Calu3 (cell line): ENCODE measurements at places on chromosomes 1 and 21. TPM values are rescaled to one million over a fixed set of nuclear protein-coding genes. Genes with fewer than 3 reads are reported as not detected.

GRCh38 chr1:183872403-183872802 is 67.5 kb downstream of the RGL1 start:
- no peaks in the 10 kb centered on the region for H3K36me3 ChIP-seq
- no peak overlapping the region for H3K4me3 ChIP-seq
- H3K4me1 ChIP-seq = peaks cover 22% of the 10 kb centered on the region

- no peaks in the 10 kb centered on the region for H3K36me3 ChIP-seq
- H3K4me1 ChIP-seq = no peaks in the 10 kb centered on the region
- H3K27ac ChIP-seq = no peak overlapping the region
- H3K4me3 ChIP-seq = no peak overlapping the region
- DNase-seq = no peak
Measured at GRCh38 chr1:18999359-18999758, 42.9 kb upstream of the IFFO2 start.

DNA sequence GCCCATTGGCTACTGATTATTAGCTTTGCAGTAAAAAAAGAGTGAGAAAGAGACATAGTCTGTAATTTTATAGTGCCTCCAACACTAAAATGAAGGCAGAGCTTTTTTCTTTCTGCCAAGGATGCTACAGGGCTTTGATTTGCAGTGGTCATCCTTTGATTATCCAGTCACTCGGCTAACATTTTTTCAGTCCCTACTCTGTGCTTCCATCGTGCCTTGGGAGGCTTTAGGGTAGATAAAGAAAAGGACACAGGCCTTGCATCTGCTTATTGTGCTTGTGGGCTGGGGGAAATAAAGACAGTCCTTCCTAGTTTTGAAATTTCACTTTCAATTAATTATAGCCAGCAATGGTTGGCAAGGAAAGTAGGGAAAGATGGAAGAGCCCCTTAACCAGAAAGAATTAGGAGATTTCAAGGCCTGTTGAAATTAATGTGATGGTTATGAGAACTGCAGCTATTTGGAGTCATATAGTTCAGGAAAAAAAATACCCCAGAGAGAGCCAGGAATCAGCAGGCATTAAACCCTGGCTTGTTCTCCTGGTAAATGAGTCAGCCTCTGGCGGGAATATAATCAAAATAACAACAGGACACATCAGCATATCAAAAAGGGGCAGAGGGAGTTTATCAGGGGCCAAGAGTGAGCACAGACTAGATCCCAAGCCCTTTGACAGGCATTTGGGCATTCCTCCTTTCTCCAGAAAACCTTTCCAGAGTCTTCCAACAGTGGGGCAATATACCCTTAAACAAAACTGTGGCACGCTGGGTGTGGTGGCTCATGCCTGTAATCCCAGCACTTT is 27.4 kb downstream of the CACHD1 start:
- H3K36me3 ChIP-seq = no peaks in the 10 kb centered on the region
- H3K4me3 ChIP-seq = no peak overlapping the region
- no peak overlapping the region for H3K27ac ChIP-seq
- H3K27me3 ChIP-seq = no peaks in the 10 kb centered on the region

- peak within 1 kb of the TSS; percentile 78 for H3K4me3 ChIP-seq
- peaks cover 26% of the 10 kb centered on the region for H3K36me3 ChIP-seq
- H3K4me1 ChIP-seq = peaks cover 9% of the 10 kb centered on the region
- peak within 1 kb of the TSS; percentile 60 for H3K27ac ChIP-seq
- H3K27me3 ChIP-seq = peaks cover 70% of the 10 kb centered on the region
- peak; percentile 56 for DNase-seq
Measured at GRCh38 chr1:220527908-220528678, at the start of gene MARK1. TSS of gene MARK1 (plus strand) at chr1:220528136. CDS start at chr1:220528823, 687 bp downstream.

GRCh38 chr1:186985889-186986491 is 157.2 kb downstream of the PLA2G4A start:
- DNase-seq = peak; percentile 35
- no peak overlapping the region for H3K4me3 ChIP-seq
- H3K36me3 ChIP-seq = no peaks in the 10 kb centered on the region
- peaks cover 19% of the 10 kb centered on the region for H3K4me1 ChIP-seq

GRCh38 chr1:152179566-152179965 is 20.5 kb upstream of the RPTN start:
- DNase-seq = no peak
- no peak overlapping the region for H3K4me3 ChIP-seq
- H3K27me3 ChIP-seq = peaks cover 40% of the 10 kb centered on the region
- H3K4me1 ChIP-seq = no peaks in the 10 kb centered on the region
- H3K36me3 ChIP-seq = no peaks in the 10 kb centered on the region

GRCh38 chr21:45892156-45892915 is 89.2 kb upstream of the COL6A1 start:
- H3K4me1 ChIP-seq = no peaks in the 10 kb centered on the region
- no peak for DNase-seq
- no peaks in the 10 kb centered on the region for H3K36me3 ChIP-seq
- peaks cover 49% of the 10 kb centered on the region for H3K27me3 ChIP-seq
- no peak overlapping the region for H3K27ac ChIP-seq

- H3K27ac ChIP-seq = no peak overlapping the region
- no peak for DNase-seq
- no peaks in the 10 kb centered on the region for H3K36me3 ChIP-seq
Measured at GRCh38 chr1:65247419-65248359, 61.7 kb upstream of the DNAJC6 start.

- no peaks in the 10 kb centered on the region for H3K4me1 ChIP-seq
- DNase-seq = no peak
- H3K27me3 ChIP-seq = peaks cover 87% of the 10 kb centered on the region
- no peak overlapping the region for H3K27ac ChIP-seq
- H3K36me3 ChIP-seq = no peaks in the 10 kb centered on the region
- no peak overlapping the region for H3K4me3 ChIP-seq
Measured at GRCh38 chr1:179803104-179803503, 60.0 kb downstream of the FAM163A start.

DNA sequence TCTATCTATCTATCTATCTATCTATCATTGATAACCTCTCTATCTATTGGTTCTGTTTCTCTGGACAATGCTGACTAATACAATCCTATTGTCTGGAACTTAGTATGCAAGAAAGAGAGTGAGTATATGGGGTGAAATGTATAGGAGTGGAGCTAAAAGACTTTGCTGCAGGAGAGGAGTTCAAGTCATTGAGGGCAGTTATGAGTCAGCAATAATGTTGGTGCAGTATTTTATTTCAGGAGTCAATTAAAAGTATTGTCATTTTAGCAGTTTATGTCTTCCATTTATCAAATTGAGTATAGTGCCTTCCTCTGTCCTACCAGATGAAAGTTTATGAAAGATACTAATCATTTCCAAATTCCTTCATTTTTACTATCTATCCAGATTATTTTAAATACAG is 55.8 kb downstream of the MAP3K7CL start:
- no peaks in the 10 kb centered on the region for H3K27me3 ChIP-seq
- DNase-seq = no peak
- H3K27ac ChIP-seq = no peak overlapping the region
- peaks cover 13% of the 10 kb centered on the region for H3K36me3 ChIP-seq
- no peak overlapping the region for H3K4me3 ChIP-seq

DNA sequence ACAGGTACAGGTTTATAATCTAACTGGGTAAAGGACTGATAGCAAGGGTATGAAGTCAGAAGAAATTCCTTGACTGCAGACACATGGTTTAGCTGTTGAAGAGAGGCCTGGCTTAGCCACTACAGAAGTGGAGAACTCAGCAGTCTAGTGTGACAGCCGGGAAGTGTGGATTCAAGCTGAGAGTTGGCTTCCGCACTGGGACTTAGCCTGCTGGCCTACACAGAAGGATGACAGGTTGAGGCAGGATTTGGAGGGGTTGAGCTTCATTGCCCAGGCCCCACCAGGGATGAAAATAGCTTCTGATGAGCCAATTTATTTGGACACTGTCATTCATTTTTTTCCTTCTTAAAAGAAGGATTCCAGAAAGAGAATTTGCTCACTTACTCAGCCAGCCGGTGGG is 284.4 kb downstream of the PCP4 start:
- no peak overlapping the region for H3K27ac ChIP-seq
- DNase-seq = no peak
- H3K4me1 ChIP-seq = no peaks in the 10 kb centered on the region
- H3K4me3 ChIP-seq = no peak overlapping the region
- H3K36me3 ChIP-seq = no peaks in the 10 kb centered on the region

GRCh38 chr1:48089356-48089891 is 92.2 kb upstream of the TRABD2B start:
- peaks cover 14% of the 10 kb centered on the region for H3K4me1 ChIP-seq
- H3K27ac ChIP-seq = no peak overlapping the region
- peaks cover 44% of the 10 kb centered on the region for H3K27me3 ChIP-seq

- no peaks in the 10 kb centered on the region for H3K4me1 ChIP-seq
- no peak overlapping the region for H3K27ac ChIP-seq
- peaks cover 68% of the 10 kb centered on the region for H3K27me3 ChIP-seq
- H3K36me3 ChIP-seq = no peaks in the 10 kb centered on the region
- H3K4me3 ChIP-seq = no peak overlapping the region
Measured at GRCh38 chr1:34639701-34640100, 115.1 kb upstream of the GJB5 start.

- H3K27ac ChIP-seq = no peak overlapping the region
- H3K36me3 ChIP-seq = no peaks in the 10 kb centered on the region
- H3K27me3 ChIP-seq = peaks cover 86% of the 10 kb centered on the region
- no peak overlapping the region for H3K4me3 ChIP-seq
Measured at GRCh38 chr1:53572815-53573173, 113.6 kb downstream of the DMRTB1 start.

GRCh38 chr1:9473032-9473807 is 66.0 kb upstream of the SLC25A33 start:
- DNase-seq = peak; percentile 10
- no peaks in the 10 kb centered on the region for H3K36me3 ChIP-seq
- H3K4me3 ChIP-seq = no peak overlapping the region
- peaks cover 52% of the 10 kb centered on the region for H3K27me3 ChIP-seq
- H3K4me1 ChIP-seq = no peaks in the 10 kb centered on the region

GRCh38 chr1:112722601-112723510 is 7.7 kb upstream of the PPM1J start:
- H3K27me3 ChIP-seq = peaks cover 41% of the 10 kb centered on the region
- no peak overlapping the region for H3K27ac ChIP-seq
- no peak for DNase-seq
- no peaks in the 10 kb centered on the region for H3K36me3 ChIP-seq

GRCh38 chr1:156096640-156097391 is 14.6 kb upstream of the MEX3A start:
- no peaks in the 10 kb centered on the region for H3K27me3 ChIP-seq
- H3K36me3 ChIP-seq = peaks cover 18% of the 10 kb centered on the region
- DNase-seq = peak; percentile 97
- peak overlapping the region; percentile 98 for H3K27ac ChIP-seq
- peaks cover 61% of the 10 kb centered on the region for H3K4me1 ChIP-seq
- H3K4me3 ChIP-seq = peak overlapping the region; percentile 27

DNA sequence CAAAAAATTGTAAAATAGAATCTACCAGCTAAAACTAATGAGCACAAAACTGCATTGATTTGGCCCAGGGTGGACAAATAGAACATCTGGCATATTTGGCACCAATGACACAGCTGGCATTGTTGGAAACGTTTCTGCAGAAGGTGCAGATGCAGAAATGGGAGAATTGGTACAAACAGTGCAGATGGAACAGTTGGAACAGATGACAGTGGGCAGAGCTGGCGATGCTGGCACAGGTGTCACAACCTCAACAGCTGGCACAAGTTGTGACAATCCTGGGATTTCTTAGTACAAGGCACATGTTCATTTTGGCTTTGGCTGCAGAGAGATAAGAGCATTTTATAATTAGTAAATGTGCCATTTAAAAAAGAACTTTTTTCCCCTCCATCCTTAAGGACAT is 91.1 kb upstream of the ZBTB18 start:
- no peak for DNase-seq
- no peaks in the 10 kb centered on the region for H3K4me1 ChIP-seq
- H3K27ac ChIP-seq = no peak overlapping the region
- H3K4me3 ChIP-seq = no peak overlapping the region
- H3K27me3 ChIP-seq = no peaks in the 10 kb centered on the region

DNA sequence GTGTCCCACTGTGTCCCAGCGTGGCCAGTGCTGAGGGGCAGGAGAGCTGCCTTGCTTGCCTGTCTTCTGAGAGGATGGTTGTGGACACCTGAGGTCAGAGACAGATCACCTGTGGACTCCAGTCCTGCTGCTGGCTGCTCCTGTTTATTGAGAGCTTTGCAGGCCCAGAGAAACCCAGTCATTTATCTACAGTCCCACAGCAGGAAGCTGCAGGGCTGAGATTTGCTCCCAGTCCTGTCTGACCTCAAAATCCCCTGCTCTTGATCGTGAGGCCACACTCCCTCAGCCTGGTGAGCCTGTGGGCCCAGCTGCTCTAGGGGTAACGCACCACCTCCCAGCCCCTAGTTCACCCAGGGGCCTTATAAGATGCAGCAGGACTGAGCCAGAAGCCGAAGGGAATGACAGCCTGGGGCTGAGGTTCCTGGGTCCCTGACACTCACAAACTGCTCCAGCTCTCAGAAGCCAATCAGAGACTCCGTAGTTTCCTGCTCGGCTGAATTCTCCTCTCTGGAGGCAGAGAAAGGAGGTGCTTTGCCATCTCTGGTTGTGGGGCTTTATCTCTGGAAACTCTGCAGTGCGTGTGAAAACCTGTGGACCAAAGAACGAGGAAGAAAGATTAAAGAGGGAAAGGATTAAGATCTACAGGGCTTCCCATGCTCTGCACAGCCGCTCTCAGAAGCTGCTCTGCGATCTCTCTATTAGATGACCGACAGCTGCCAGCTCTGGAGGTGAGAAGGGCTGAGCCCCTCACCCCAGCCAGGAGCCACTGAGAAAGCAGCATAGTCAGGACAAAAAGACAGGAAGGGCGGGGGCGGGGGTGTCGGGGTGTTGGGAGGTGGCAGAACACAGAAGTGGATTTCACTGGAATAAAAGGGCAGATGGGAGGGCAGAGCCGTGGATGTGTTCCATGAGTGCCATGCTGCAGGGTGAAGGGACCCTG is 39.1 kb downstream of the UBIAD1 start:
- H3K27me3 ChIP-seq = peaks cover 55% of the 10 kb centered on the region
- H3K4me1 ChIP-seq = no peaks in the 10 kb centered on the region
- no peak overlapping the region for H3K4me3 ChIP-seq
- H3K36me3 ChIP-seq = no peaks in the 10 kb centered on the region
- DNase-seq = no peak

DNA sequence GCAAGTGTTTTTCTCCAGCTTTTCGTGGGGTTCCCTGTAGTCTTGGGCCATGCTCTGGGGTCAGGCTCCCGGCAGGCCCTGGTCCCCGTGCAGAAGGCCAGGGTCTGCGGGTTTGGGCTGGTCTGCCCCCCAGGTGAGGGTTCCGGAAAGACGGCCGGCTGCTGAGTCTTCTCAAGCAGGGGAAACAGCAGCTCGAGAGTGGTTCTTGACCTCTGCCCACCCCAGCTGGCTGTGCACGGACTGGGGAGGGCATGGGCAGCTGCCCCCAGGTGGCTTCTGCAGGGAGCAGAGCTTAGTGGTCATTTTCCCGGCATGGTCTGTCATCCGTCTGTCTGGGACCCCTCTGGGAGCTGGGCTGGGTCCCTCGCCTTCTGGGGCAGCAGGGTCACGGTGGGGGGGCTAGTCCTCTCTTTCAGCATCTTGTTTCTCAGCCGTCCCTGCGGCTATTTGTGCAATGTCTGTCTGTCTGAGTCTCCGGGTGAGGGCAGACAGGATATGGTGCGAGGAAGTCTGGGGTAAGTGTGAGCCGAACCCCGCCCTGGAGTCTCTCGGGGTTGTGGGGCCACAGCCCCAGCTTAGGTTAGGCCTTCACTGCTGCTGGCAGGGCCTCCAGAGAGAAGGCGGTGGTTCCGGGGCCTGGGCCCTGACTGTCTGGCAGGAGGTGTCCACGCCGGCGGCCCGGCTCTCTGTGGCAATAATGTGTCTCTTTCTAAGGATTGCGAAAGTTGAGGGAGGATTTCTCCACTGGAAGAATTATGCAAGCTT is 6.1 kb downstream of the SKI start:
- no peaks in the 10 kb centered on the region for H3K27me3 ChIP-seq
- H3K27ac ChIP-seq = no peak overlapping the region
- peaks cover 21% of the 10 kb centered on the region for H3K4me1 ChIP-seq
- H3K36me3 ChIP-seq = peaks cover 42% of the 10 kb centered on the region
- peak; percentile 42 for DNase-seq

The OLFML2B gene
- not detected in 2 replicates for total RNA-seq

The CRP gene
- 0.80 and 3.6 TPM in 2 replicates for total RNA-seq

The CTTNBP2NL gene
- 46.1 and 48.9 TPM in 2 replicates for total RNA-seq

The MAP10 gene
- total RNA-seq = 1.5 and 1.9 TPM in 2 replicates

The PCSK9 gene
- 31.8 and 41.6 TPM in 2 replicates for total RNA-seq

The SPATA6 gene
- 7.1 and 15.7 TPM in 2 replicates for total RNA-seq

The EPHA2 gene
- 130 and 161 TPM in 2 replicates for total RNA-seq
